CD4-positive, alpha-beta T cell treated with Interleukin-17A for 4 hours (primary cell): ENCODE measurements at places on chromosomes 16 and 17.

DNA sequence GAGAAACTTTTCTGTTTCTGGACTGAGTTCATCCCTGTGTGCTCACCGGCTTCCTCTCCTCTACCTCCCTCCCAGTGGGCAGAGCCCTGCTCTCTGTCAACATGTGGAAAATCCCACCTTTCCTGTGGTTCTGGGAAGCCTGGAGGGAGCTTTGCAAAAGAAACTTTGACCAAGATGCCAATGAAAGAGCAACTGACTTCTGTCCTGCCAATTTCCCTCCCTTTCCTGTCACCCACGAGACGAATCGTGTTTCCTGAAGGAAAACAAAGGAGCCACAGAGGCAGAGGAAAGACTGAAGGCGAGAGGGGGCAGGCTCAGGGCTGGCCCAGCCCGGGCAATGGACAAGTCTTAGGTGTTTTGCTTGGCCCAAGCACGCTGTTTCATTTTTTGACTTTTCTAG is 82.8 kb downstream of the PLCG2 start:
- no peak for DNase-seq

DNA sequence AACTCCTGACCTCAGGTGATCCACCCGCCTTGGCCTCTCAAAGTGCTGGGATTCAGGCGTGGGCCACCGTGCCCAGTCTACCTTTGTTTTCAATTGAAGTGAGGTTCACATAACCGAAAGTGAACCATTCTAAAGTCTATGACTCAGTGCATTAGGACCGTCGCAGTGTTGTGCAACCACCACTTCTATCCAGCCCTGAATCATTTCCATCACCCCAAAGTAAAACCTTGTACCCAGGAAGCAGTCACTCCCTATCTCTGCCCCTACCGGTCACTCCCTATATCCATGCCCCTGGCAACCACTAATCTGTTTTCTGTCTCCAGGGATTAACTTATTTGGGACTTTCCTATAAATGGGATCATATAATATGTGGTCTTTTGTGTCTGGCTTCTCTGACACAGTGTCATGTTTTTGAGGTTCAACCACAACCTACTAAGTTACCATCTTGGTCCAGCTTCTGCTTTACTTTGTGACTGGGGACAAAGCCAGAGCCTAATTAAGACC is 28.3 kb upstream of the CDC42EP4 start:
- DNase-seq = no peak

GRCh38 chr17:66625311-66625767 is 209.6 kb upstream of the CACNG5 start:
- DNase-seq = no peak

GRCh38 chr16:12095275-12096156 is 119.0 kb downstream of the SNX29 start:
- peak; percentile 84 for DNase-seq

DNA sequence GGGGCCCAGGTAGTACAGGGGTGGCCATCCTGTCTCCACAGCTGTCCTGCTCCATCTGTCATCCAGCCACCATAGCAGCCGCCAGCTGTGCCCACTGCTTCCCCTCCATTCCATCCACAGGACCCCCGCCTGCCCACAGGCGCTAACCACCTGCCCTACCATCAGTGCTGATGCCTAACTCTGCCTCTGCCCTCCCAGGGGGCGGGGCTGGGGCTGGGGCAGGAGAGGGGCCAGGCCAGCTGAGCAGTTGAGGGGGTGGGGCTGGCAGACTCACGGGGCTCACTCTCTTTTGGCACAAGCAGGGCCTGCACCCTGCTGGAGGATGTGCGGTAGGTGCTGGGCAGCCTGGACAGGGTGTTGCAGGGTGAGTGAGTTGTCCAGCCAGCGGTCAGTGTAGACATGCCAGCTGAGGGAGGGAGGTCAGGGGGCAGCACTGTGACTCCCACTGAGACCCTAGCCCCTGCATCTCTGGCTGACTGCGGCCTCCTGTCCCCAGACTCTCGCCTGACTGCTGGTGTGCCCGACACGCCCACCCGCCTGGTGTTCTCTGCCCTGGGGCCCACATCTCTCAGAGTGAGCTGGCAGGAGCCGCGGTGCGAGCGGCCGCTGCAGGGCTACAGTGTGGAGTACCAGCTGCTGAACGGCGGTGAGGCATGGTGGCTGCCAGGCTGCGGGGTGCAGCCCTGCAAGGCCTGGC is 9.6 kb downstream of the GALK1 start:
- DNase-seq = no peak
